ENCODE measurements at places on chromosomes 4 and X. TPM values are rescaled to one million over a fixed set of nuclear protein-coding genes. Genes with fewer than 3 reads are reported as not detected.

- DNase-seq, result no peak
Measured at GRCh38 chr4:152856960-152857359, 77.2 kb downstream of the ARFIP1 start.

DNA sequence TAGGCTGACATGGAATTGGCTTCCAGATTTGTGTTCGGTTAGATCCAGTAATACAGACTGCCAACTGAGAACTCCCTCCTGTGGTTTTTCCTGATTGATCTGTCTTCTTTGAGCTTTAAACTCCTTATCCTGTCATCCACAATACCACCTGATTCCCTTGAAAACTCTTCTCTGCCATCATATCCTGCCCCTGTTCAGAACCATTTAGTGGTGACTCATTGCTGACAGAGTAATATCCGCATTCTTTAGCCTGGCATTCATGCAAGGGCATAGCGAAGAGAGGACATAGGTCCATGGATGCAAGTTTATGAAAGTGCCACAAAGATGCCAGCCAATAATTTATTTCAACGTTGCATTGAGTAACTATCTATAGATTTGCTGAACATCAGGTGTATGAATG, 76.6 kb downstream of the ITIH6 start:
- DNase-seq, result peak; percentile 37

GRCh38 chrX:74514384-74514783, 93.1 kb downstream of the SLC16A2 start:
- no peak for DNase-seq

DNA sequence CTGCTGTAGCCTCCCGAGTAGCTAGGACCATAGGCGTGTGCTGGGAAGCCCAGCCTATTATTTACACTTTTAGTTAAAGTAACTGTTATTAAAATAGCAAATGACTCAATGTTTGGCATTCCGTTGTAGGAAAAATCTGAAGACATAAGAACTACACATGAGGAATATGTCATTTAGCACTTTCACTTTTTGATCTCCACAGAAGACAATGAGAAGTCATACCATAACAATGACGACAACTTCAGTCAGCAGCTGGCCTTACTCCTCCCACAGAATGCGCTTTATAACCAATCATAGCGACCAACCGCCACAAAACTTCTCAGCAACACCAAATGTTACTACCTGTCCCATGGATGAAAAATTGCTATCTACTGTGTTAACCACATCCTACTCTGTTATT, 6.7 kb downstream of the GPR34 start:
- DNase-seq, result no peak

- DNase-seq, result no peak
Measured at GRCh38 chr4:77595364-77595973, 10.2 kb upstream of the CXCL13 start.

DNA sequence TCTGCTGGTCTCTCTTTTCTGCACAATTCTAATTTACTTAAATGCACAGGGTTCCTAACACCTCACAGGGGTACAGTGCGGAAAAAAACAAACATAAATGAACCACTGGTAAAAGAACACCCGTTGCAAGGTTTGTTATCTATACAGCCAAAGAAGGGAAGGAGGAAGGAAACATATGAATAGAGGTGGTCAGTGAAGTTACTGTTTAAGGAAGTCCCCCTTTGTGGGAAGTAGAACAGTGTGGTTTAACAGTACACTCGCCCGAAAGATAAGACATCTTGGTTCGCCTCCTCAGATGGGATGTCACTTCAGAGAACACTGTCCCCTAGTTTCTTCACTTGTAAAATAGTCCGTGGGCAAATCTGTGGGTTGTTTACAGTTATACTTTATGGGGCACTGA, 57.5 kb downstream of the TEC start:
- no peak for DNase-seq

DNA sequence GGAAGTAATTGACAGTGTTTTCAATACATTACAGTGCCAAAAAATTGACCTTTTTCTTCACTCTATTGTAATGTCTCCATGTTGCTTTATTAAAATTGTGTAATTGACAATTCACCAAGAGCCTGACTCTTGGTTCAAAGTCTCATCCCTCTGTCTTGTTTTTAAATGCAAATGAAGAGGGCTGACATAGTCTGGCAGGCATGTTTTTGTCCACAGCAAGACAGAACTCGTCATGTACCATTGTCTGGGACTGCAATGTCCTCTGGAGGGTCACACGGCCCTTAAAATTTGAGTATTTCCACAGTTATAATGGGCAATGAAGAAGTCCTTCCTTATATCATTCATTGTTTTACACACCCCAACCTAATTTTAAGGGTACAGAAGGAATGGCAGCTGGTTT, 38.0 kb upstream of the FBXW7 start:
- DNase-seq, result no peak

GRCh38 chr4:7058792-7059191, 9.1 kb downstream of the GRPEL1 start:
- DNase-seq, result no peak

DNA sequence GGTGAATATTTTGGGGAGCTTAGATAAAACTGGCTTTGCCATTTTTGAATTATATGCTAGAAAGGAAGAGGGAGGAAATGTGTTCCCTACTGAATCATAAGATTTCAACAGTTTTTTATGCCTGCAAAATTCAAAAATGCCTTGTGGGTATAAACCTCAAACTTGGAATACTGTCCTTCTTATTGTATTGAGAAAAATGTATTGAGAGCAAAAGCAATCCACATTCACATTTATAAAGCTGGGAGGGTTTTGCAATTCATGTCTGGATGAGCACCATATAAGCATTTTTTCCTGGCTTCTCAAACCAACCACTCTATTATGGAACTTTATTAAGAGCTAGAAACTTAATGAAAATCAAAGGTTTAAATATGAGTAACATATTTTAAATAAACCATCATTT, 289.8 kb downstream of the PCDH7 start:
- no peak for DNase-seq

DNA sequence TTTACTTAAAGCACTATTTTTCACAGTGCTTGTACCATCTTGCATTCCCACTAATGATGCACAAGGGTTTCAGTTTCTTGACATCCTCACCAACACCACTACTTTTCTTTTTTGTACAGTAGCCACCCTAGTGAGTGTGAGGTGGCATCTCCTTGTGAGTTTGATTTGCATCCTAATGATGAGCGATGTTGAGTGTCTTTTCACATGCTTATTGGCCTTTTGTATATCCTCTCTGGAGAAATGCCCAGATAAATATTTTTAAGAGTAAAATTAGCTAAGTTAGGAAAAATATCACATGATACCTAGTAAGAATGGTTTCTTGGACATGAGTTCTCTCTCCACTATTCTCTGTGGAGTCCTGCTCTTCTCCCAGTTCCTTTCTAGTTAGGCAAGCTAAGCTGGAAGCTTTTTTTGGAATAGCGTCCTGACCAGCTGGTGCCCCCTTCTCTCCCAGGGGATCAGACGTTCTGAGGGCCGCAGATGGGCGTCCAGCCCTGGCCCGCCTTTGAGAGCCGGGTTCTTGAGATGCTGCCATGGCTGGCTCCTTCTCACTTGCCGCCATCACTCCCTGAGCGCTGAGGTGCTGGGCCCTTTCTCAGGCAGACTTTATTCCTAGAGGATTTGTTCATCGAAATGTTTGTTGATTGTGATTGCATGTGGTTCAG, 132.1 kb downstream of the ARHGAP10 start:
- DNase-seq, result no peak

- no peak for DNase-seq
Measured at GRCh38 chr4:14084598-14084997, 457.1 kb upstream of the BOD1L1 start.

DNA sequence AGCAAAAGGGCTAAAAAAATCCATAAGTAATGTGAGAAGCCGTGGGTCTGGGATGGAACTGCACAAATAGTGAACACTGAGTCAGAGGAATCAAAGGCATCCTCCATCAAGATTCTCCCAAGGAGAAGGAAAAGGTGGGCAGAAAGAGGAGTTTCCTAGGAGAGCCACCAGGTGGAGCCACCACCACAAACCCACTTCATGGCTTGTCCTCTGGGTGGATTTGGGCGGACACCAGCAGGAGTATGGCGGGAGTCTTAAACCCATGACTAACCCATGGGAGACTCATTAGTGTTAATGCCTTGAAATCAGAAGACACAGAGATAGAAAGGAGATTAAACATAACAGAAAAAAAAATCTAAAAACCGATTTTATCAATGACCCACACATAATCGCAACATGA, 147.7 kb downstream of the SH3KBP1 start:
- peak; percentile 77 for DNase-seq

- no peak for DNase-seq
Measured at GRCh38 chr4:25658357-25658771, 2.7 kb downstream of the SLC34A2 start.

DNA sequence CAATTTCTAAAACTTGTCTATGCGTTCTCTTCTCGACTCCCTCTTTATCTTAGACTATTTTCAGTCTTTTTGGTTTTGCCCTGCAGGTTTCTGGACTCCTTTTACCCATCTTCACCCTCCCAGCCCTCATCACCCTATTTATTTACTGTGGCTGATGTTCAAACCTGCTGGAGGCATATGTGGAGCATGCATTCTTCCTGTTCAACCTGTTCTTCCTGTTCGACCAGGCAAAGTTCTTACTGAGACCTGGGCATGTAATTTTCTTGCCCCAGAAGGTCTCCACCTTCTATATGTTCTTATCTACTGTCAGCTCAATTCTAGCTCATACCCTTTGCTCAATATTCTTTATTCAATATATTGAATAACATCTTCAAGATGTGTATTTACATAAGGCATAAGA, 69.4 kb upstream of the AGA start:
- no peak for DNase-seq

- DNase-seq, result peak; percentile 20
Measured at GRCh38 chrX:18698737-18699650, 8.5 kb upstream of the PPEF1 start.

GRCh38 chrX:123625952-123626351, 106.9 kb downstream of the THOC2 start:
- no peak for DNase-seq

DNA sequence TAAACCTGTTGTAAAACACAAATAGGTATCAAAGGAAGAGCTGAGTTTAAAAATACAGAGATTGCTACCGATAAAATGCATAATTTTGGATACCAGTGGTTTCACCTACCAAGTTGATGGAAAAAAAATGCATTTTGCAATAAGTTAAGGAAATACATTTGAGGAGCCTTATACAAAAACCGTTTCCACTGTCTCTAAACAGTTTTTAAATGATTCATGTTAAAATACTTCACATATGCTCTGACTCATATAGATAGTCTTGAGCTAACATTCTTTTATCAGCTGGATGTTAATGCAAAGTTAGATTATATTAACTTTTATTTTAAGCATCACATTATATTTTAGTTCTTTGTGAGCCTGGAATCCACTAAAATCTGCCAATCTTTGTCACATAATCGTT, 50.6 kb upstream of the ANKRD17 start:
- no peak for DNase-seq

GRCh38 chr4:7134737-7135388, 57.5 kb upstream of the SORCS2 start:
- DNase-seq, result peak; percentile 52

DNA sequence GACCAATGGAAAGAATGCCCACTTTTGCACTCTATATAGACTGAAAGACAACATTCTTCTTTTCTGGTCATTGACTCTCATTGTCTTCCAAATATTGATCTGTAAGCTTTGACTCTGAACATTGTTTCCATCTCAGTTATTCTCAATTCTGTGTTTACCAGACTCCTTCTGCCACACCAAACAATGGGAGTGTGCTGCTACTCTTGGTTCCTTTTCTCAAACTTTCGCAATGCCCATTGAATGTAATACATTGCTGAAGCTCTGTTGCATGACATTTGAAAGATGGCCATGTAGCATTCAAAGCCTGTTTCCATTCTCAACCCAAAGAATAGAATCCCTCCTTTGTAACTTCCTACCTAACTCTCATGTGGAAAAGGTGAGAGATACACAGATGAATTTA, 136.2 kb downstream of the BTC start:
- DNase-seq, result no peak

DNA sequence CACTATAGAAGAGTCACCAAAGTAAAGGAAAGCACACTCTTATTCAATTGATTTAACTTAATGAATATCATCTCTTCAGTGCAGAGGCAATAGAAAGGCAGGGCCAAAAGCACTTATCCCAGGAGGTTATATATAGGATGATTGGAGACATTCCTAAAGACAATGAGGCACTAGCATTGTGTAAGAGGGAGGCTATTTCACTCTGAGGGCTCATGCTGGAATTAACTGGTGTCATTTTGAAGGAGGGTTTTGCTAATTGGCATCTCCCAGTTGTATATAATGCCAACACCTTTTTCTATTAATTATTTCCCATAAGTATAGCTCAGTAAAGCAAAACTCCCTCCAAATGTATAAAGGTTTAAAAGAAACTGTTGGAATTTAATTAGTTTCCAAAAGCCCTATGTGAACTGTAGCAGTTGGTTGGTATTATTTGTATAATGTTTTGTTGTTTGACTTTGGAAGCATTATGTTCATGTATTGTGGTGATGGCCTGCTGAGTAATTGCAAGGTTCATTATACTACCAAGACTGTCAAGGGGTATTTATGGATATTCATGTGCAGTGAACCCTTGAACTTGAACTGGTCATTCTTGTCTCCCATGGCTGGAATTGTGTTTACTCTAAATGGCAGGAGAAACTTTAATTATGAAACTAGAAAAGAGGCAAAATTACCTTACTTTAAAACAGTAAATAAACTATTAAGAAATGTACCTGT, 270.3 kb downstream of the BMPR1B start:
- DNase-seq, result no peak

GRCh38 chrX:100379388-100379986, 30.6 kb downstream of the PCDH19 start:
- peak; percentile 25 for DNase-seq

STBD1 gene
- total RNA-seq, result 10.1 TPM

PABPC1L2B gene
- total RNA-seq, result not detected

HDX gene
- 3.9 TPM for total RNA-seq

MTMR8 gene
- total RNA-seq, result 0.24 TPM

DDX53 gene
- not detected for total RNA-seq

DCAF8L2 gene
- total RNA-seq, result not detected

CLCN4 gene
- total RNA-seq, result 0.78 TPM

NXF2 gene
- not detected for total RNA-seq

MAGEH1 gene
- 39.7 TPM for total RNA-seq

WDR45 gene
- 65.5 TPM for total RNA-seq

TCEAL6 gene
- not detected for total RNA-seq

SASH3 gene
- total RNA-seq, result not detected

RTL3 gene
- total RNA-seq, result 1.4 TPM

KDR gene
- total RNA-seq, result under 0.01 TPM

PASD1 gene
- total RNA-seq, result not detected
